ENCODE measurements at places on chromosomes 12 and 14.

DNA sequence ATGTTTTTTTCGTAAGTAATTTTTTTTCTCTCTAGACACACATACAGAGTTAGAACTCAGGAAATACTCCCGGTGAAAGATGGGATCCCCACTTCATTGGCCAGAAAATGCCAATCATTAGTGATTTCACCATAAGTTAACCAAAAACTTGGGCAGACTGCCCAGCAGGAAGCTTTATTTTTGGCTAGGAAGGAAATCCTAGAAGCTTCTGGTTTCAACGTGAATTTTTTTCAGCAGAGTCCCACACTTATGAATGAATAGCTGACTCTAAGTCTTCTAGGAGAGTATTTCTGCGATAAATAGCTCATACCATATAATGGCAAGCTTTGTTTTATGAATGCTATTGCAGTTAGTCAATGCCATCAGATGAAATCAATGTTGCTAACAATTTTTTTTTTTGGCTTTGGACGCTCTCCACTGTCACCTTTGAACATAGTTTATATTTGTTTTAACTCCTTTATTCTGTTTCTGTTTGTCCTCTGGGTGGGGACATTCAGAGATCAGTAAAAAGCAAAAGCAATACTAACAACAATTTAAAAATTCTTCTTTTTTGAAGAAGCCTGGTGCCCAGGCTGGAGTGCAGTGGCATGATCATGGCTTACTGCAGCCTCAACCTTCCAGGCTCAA, 9.5 kb downstream of the PPP1CC start:
- no peak for DNase-seq

DNA sequence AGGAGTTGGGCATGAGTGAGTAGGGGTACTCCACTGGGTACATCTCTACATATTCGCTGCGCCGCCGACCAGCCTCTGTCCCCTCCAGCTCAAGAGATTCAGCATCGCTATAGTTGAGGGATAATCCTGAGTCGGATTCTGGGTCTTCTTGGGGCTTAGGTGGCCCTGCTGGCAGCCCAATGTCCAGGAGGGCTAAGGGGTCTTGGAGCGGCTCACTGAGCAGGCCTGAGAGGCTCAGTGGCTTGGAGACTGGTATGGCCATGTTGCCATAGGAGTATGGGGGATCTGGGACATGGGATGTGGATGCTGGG, 7.9 kb downstream of the NFE2 start:
- DNase-seq: no peak

DNA sequence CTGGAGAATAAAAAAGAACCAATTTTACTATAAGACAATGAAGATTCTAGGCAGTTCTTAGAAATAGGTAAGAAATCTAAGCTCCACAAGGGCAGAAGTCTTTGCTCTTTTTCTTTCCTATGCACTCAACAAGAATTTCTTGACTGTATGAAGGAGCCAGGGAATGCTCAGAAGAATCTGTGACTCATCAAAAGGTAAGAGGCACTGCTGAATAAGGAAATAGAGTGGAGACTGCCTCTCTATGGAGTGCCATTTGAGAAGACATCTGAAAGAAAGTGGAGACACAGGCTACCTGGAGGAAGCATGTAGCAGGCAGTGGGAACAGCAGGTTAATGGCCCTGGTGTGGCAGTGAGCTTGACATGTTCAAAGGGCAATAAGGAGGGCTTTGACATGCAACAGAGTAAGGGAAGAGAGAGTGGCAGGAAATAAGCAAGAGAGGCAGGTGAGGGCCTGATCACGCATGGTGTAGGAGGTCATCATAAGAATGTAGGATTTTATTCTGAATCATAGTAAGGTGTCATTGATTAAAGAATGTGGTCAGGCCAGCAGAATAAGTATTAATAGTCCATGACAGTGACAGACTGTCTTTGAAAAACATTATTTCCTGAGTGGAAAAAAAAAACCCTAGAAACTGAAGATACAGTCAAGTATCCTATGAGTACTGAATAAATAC, 446.7 kb upstream of the GARIN6 start:
- no peak for DNase-seq

DNA sequence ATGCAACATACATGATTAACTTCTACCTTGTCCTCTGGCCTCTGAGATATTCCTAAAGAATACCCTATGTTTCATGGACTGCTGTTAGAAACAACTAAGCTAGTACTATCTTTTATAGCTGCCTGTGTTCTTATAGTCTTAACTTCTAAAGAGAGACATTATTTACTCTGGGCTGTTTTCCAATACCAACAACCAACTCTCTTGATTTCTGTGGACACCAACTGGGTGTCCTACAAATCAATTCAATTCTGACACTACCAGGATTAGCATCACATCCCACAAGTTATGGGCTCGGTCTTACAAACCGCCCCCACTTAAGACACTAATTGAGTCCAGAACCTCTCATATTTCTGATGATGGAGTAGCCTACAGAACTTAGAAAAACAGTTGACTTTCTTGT, 8.3 kb downstream of the XPOT start:
- DNase-seq: no peak

GRCh38 chr12:56874821-56875220, 59.4 kb downstream of the SDR9C7 start:
- no peak for DNase-seq

DNA sequence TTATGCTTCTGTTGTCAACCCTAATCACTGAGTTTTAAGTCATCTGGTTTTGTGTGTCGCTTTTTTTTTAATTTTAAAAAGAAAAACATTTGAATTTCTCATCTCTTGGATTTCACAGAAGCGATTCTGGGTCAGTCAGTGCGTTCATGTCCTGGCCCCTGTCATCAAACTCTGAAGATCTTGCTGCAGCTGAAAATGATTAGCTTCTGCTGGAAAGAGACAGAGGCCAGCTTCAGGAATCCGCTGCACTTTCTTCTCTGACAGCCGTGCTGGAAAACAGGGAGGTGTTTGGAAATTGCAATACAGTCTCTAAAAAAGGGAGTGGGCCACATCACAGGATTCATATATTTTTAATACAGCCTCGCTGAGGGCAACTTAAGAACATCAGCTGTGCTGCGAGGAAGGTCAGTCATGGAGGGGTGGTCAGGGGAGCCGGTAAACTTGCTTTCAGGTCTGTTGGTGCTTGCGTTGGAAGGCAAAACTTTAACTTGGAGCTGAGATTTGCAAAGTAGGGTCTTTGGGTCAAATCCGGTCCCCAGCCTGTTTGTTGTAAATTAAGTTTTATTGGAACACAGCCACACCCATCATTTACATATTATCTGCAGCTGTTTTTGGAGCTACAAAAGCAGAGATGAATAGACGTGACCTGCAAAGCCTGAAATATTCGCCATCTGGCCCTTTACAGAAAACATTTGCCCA, 190.8 kb downstream of the AACS start:
- no peak for DNase-seq

DNA sequence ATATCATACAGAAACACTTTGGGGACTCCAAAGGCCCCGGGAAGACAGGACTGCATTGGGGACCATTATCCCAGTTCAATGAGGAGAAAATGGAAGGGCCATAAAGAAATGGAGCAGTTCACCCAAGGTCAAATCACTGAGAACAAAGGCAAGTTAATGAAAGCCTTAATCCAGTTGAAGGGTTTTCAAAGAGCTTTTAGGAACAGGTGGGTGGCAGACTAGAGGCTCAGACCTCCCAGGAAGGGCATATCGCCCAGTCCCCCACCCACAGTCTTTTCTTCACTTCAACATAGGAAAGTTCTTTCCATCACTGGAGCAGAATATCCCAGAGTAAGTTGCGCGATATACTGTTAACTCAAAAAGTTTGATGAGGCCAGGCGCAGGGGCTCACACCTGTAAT, 136.1 kb upstream of the CCND2 start:
- no peak for DNase-seq

DNA sequence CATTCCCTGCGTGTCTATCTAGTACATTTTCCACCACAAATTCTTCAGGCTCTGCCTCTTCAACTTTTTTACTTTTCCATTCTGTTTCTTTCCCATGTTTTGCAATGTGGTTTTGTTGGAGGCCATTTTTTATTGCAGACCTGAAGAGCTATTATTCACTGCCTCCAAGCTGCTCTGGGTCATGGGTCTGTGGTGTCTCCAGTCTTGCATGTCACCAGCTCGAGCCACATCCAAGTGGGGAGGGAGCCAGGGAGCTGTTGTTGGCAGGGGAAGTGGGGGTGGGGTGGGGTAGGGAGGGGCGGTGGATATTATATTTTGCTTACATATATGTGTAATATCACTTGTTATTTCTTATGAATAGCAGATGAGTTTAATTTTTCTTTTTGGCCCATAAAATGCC, 69.1 kb downstream of the VEZT start:
- DNase-seq: no peak

DNA sequence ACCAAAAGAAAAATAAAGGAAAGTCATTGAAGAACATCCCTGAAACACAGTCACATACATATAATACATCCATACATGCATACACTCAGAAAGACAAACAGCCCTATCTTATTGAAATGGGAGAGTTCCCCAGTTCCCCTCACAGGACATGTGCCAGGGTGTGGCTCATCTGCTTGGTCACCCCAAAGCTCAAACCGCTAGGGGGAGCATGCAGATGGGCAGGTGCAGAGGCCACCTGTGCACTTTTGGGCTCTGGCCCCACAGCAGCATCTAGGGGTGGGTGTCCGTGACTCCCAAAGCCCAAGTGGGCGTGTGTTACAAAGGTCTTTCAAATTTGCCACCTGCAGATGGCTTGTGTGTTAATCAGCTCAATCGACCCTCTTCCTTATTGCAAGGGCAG, 75.2 kb downstream of the CMAS start:
- peak; percentile 10 for DNase-seq

- DNase-seq: no peak
These were observed 36.7 kb upstream of the GNG2 start for GRCh38 chr14:51823706-51824105.

DNA sequence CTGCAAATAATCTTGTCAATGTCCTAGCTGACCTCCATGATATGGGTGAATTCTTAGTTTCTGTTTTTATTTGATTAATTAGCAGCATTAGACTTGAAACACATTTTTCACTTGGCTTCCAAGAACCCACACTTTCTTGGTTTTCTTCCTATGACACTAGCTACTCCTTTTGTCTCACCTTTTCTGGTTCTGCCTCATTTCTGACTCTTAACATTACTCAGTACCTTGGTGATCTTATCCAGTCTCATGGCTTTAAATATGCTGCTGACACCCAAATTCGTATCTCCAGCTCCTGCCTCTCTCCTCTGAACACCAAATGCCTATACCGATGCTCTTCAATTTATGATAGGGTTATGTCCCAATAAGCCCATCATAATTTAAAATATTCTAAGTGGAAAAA, 32.0 kb upstream of the SSTR1 start:
- no peak for DNase-seq

DNA sequence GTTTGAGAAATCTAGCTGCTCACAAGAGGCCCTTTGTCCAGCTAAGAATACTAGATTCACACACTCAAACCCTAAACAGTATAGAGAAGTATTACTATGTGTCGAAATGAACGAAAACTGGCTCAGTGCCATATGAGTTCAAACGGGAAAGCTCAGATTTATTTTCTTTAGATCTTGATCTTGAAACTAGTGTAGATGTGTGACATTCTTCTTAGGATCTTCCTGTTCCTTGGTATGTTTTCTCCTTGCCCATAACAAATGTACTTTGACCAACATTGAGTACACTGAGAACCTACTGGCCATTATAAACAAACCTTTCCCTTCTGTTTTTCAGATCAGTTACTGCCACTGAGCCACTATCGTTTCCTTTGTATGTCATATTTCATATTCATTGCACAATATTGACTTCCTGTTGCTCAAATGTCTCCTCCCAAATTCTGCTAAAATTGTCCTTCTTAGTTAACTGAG, 21.3 kb downstream of the MYBPC1 start:
- DNase-seq: no peak

- DNase-seq: no peak
These were observed 7.1 kb upstream of the CGRRF1 start for GRCh38 chr14:54502602-54503001.

- DNase-seq: no peak
These were observed 30.6 kb downstream of the RIN3 start for GRCh38 chr14:92544051-92544720.

All from effector memory CD8-positive, alpha-beta T cell (primary cell).